ENCODE measurements at places on chromosomes 1 and 21.

GRCh38 chr1:199123615-199124014 is 484.8 kb downstream of the PTPRC start:
- DNase-seq = no peak

DNA sequence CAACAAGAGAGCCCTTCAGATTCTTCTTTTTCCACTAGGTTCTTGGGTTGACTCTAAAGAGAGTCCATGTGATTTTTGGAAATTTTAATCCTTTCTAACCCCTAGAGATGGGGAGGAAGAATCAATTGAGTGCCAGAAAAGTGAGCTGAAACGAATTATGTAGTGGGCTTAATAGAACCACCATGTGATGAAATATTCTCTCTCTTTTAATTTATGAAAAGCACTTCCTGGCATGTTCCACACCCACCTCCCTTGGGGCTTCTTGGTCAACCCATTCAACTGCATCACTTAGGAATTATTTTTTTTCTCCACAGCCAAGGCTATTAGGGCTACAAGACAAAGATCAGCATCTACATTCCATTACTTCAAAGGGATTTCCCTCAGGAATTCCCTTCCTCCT is 79.6 kb downstream of the ZC3H11B start:
- DNase-seq = no peak

GRCh38 chr1:65064981-65065380 is 83.0 kb upstream of the AK4 start:
- no peak for DNase-seq

DNA sequence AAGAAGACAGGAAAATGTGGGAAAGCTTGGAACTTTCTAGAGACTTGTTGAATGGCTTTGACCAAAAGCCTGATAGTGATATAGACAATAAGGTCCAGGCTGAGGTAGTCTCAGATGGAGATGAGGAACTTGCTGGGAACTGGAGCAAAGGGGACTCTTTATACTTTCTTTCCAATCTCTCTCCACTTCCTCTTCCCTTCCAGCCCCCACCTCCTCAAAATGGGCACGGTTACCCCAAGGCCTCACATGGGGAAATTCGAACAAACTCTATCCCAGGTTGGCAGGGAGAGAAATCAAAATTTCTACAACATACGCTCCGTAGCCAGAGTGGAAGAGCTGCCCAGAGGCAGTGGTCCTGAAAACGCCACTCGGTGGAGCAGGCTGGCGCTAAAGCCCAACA is 15.2 kb downstream of the PPT1 start:
- DNase-seq = no peak

- DNase-seq = no peak
Measured at GRCh38 chr1:29531596-29531995, 295.3 kb downstream of the PTPRU start.

GRCh38 chr1:220579317-220579716 is 51.4 kb downstream of the MARK1 start:
- DNase-seq = no peak

DNA sequence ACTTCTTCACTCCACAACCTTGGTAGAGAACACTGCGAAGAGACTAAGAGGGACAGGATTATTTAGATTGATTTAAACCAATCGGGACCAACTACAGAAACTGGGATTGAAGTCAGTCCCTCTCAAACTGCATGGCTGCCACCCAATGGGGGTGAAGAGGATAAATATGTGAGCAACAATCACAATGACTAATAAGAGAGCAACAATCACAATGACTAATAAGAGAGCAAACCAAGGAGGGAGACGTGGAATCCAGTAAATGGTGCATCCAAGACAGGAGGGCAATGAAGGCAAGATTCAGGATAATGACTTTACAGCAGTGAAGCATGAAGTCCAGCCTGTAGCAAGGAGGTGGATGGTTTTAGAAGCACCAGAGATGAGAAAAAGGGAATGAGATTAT is 322.8 kb downstream of the TTLL7 start:
- DNase-seq = no peak
